D341Med (cell line): ENCODE measurements at places on chromosomes 7 and 10.

DNA sequence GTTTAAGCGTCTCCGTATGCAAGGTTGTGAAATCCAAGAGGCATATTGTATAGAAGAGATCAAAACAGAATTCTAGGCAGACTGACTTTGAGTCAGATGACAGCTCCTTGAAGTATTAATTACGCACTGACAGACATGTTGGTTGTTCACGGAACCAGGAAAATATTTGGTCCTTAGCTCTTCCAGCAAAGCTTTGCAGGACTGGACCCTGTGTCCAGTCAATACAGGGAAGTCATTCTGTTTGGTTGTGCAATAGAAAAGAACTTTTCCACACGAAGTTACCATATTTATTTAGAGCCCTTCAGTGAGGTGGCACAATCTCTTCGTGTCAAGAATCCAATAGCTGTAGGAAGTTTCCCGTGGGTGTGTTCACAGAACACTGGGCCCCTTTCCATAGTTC, 205.3 kb downstream of the ARHGAP21 start:
- DNase-seq = no peak

GRCh38 chr7:90692396-90692795, 96.3 kb downstream of the CDK14 start:
- no peak for DNase-seq

DNA sequence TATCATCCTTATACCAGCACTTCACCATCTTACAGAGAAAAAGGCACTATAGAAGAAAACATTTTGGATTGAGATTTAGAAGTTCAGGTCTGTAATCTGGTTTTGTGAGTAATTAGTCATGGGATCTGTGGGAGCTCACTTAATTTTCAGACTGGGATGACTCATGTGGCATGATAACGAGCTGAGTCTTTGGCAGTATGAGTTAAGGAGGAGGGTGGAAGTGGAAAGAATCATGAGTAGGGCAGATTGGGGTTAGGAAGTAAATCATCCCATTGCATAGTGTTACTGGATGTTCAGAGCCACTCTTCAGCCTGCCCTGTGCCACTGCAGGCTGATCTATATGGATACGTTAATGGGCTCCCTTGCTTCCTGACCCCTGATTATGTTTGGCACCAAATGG, 64.9 kb downstream of the ZNF92 start:
- DNase-seq = no peak

GRCh38 chr10:3792710-3793219, 7.8 kb upstream of the KLF6 start:
- no peak for DNase-seq
